ENCODE measurements at places on chromosomes 12 and 14.

DNA sequence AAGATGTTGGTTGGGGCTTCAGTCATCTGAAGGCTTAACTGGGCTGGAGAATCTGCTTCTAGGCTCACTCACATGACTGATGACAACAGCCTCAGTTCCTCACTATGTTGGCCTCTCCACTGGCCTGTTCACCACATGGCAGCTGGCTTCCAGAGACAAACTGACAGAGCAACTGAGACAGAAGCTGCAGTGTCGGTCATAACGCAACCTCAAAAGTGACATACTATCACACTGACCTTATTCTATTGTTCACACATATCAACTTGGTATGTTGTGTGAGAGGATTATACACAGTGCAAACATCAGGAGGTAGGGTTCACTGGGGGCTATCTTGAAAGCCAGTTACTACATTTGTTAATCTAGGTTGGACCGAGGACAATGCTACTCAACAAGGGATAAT lies 92.9 kb downstream of the PAWR start:
- no peak for DNase-seq

DNA sequence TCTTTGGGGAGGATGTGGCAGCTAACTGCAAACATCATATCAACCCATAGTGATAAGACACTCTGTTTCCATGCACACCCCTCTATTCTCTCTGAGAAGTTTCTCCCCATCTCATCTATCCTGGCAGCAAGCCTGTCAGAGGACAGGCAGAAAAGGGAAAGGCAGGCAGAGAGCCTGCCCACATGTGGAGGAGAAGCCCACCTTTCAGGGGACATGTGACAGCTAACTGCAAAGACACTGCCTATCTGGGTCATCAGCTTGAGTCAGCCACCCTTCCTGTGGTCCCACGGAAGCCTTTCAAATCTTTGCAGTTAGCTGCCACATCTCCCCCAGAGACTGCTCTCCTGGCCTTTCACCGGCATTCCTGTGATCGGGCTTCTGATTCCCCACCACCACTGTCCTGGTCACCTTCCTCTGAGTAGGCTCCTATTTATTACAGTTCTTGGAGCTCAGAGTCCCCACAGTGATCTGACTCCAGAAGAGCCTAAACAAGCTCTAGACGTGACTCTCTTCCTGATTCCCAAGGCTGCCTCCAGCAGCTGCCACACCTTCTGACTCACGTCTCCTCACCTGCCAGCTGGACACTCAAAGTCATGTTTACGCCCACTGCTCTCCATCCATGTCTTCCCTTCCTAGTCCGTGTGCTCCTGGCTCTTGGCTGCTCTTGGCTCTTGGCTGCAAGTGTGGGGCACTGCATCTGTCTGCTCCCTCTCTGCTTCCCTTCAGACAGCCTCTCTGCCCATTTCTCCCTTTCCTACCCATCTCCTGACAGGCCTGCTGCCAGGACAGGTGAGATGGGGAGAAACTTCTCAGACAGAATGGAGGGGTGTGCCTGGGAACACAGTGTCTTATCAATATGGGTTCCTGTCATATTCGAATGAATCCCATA lies 7.5 kb upstream of the KRT1 start:
- no peak for DNase-seq

DNA sequence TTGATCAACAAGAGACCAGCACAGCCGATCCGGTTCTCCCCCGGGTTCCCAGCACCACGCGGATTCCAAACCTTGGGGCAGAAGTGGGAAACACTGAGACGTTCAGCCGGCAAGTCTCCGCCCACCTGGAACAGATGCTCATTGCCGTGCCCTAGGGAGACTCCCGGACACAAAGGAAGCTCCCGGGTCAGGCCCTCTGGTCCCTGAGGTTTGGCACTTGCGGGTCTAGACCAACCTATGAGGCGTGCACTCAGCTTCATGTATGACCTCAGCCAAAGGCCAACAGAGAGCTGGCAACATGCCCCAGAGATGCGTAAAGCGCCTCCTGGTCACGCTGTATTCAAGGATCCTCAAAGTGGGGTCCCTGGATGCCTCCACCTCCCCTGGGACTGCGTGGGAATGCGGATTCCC lies 2.5 kb downstream of the RIMBP2 start:
- DNase-seq: no peak

GRCh38 chr12:92164712-92165111 lies 19.1 kb upstream of the BTG1 start:
- DNase-seq: no peak

DNA sequence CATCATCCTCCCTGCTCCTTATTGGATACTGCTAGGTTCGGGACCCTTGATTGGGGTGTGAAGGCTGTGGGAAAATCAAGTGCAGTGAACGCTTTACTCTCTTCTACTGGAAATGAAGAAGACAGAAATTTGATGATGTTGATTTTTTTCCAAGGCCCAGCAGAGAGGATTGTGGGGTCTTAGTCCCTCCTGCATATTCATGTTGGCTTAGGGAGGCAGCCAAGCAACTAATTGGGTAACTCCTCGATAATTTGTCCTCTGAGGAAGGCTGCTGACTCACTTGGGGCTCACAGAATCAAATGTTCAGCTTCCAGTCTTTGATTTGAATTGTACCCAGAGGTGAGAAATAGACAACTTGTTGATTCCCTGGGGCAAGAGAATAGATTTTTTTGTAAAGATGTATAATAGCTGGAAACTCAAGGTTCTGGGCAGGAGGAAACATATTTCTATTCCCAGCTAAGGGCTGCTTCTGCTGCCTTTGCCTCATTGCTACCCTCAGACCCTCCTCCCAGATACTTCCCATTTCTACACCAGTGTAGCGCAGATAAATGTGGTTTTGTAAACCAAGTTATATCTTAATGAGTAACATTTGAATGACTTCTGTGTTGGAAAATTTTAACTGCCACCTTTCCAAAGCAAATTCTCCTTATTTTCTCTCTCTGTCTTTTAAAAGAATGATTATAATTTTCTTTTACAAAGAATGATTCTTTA lies 21.7 kb downstream of the NEUROD4 start:
- DNase-seq: no peak

GRCh38 chr12:6869049-6870021 lies 2.0 kb downstream of the TPI1 start:
- DNase-seq: peak; percentile 65

GRCh38 chr14:44940944-44941343 lies 20.8 kb downstream of the KLHL28 start:
- no peak for DNase-seq

DNA sequence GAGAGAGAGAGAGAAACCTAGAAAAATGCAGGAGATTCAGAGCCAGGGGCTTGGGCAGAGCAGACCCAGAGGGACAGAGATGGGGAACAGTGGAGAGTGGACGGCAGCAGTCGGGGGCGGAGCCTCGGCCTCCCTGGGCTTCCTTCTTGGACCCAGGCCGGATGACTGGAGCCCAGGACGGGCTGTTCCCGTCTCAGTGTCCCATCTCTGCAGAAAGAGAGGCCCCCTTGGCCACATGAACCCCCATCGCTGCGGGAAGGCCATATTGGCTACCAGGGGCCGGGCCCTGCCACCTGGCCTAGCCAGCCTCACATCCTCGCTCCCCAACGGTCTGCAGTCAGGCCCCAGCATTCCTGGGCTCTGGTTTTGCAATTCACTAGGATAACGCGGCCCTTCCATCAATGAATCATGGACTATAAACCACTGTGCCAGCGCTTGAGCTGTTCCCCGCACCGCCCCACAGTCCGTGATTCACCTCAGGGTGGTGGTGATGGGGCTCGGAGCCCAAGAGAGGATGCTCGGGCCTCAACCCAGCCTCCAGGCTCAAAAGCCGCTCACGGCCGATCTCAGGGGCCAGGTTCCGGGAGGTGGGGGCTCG lies 116.5 kb downstream of the RFLNA start:
- no peak for DNase-seq

DNA sequence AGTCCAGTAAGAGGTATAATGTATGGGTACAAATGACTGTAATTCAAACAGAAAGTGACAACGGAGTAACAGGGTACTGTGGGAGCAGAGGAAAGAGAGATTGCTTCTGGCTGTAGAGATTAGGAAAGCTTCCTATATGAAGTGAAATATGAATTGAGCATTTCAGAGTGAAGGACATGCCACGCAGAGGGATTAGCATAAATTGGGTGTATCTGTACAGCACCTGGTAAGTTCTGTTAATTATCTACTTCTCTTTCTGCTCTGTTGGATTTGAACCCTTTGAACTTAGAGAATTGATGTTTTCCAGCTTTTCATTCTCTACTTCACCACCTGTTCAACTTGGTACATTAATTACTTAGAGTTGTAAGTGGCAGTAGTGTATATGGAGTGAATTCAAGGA lies 8.8 kb downstream of the STK38L start:
- DNase-seq: no peak

Measured in activated CD8-positive, alpha-beta memory T cell treated with anti-CD3 and anti-CD28 coated beads for 1 hour (primary cell).